ENCODE measurements at places on chromosomes 7 and 10. TPM values are rescaled to one million over a fixed set of nuclear protein-coding genes. Genes with fewer than 3 reads are reported as not detected.

- peaks cover 6% of the 10 kb centered on the region for H3K4me1 ChIP-seq
- DNase-seq = no peak
- H3K36me3 ChIP-seq = peaks cover 15% of the 10 kb centered on the region
- no peak overlapping the region for H3K4me3 ChIP-seq
These were observed 1.9 kb downstream of the H2BK1 start for GRCh38 chr7:151208253-151208862.

GRCh38 chr10:97759158-97759887, 12.5 kb downstream of the SFRP5 start:
- DNase-seq = peak; percentile 67
- H3K4me1 ChIP-seq = no peaks in the 10 kb centered on the region
- no peaks in the 10 kb centered on the region for H3K27me3 ChIP-seq
- no peak overlapping the region for H3K4me3 ChIP-seq

DNA sequence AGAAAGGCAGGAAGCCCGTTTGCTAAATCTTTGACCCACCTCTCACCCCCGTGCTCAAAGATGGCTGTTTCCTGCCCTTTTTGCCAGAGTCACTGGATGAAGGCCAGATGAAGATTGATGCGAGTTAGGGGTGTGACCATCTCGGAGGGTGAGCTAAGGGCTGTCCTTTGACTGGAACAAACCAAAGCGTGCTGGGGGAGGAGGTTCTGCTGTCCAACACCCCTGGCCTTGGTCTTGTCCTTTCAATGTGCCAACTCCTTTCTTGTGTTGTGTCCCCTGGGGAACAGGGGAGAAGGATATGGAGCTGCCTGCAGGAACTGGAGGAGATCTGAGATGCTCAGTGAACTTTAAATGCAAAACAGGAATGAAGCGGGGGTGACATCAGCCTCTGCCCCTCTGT, 90.3 kb upstream of the ADAM12 start:
- no peak overlapping the region for H3K27ac ChIP-seq
- no peak for DNase-seq
- H3K4me3 ChIP-seq = no peak overlapping the region
- no peaks in the 10 kb centered on the region for H3K36me3 ChIP-seq
- no peaks in the 10 kb centered on the region for H3K4me1 ChIP-seq

DNA sequence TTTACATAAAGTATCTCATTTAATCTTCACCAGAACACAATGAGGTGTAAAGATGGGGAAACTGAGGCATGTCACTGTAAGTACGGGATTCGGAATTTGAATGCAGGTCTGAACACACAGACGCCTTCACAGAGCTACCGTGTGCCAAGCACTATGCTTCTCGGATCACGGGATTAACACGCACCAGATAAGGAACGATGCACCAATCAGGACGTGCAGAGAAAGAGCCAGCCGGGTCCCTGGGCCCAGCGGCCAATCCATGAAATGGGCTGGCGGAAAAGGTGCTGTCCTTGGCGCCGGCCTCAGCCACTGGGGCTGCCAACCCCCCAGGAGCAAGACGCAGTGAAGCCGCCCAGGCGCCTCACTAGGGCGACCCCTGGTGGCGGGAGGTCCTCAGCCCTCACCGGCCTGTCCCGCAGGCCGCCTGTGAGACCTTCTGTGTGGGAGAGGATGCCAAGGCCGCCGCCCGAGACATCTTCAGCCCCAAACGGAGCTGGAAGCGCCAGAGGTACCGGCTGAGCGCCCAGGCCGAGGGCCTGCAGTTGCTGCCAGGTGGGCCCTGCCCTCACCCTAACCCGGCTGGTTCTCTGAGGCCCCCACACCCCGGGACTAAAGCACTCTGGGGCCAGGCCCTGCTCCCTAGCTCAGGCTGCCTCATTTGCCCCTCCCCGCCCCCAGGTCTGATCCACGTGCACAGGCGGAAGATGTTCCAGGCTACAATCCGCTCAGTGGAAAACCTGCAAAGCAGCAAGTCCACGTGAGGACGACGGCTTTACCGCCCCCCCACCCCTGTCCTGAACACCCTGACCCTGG, 15.6 kb downstream of the ATG9B start:
- no peak overlapping the region for H3K27ac ChIP-seq
- H3K4me3 ChIP-seq = no peak overlapping the region
- H3K36me3 ChIP-seq = no peaks in the 10 kb centered on the region
- H3K27me3 ChIP-seq = peaks cover 10% of the 10 kb centered on the region

DNA sequence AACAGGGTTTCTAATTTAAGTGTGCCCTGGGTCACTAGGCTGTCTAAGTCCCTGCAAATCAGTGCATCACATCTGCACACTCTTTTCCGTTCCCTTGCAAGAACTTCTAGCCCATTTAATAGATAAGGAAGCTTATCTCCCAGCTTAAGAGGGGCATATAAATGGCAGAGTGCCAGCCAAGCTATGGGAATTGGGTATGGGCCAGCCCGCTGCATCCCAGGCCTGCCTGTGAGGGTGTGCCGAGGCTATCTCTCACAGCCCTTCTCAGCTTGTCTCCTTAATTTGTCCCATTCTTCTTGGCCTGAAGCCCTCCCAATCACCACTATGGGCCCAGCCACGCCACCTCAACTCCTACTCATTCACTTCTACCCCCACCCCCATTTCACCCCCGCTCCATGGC, 14.7 kb downstream of the AQP1 start:
- peaks cover 12% of the 10 kb centered on the region for H3K27me3 ChIP-seq
- H3K36me3 ChIP-seq = no peaks in the 10 kb centered on the region

CCDC146 gene
- total RNA-seq = 2.7 TPM
